ENCODE measurements at places on chromosomes 3 and 15. TPM values are rescaled to one million over a fixed set of nuclear protein-coding genes. Genes with fewer than 3 reads are reported as not detected.

TRPM1 gene
- total RNA-seq, result not detected

PLCB2 gene
- under 0.01 TPM for total RNA-seq

TNFSF10 gene
- 4.3 TPM for total RNA-seq

TOP2B gene
- total RNA-seq, result 71.2 TPM

EFHB gene
- total RNA-seq, result 1.0 TPM

MYZAP gene
- total RNA-seq, result not detected

- DNase-seq, result no peak
These were observed 325.0 kb downstream of the FOXP1 start for GRCh38 chr3:71258526-71258925.

DNA sequence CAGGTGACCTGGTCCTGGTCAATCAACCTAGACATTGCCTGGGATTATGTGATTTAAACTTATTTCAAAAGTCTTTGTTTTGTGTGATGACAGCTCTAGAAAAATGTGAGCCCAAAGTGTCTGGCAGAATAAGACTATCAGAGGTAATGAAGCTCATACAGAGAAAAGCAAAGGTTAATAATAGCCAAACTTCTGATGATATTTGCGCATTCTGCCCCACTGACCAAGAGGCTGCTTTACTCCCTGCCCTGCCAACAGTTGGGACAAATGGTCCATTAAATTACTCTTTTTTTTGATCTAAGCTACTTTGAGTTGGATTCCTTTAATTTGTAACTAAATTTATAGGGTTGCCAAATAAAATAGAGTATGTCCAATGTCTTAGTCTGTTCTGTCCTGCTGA is 911.2 kb downstream of the MCTP2 start:
- no peak for DNase-seq

DNA sequence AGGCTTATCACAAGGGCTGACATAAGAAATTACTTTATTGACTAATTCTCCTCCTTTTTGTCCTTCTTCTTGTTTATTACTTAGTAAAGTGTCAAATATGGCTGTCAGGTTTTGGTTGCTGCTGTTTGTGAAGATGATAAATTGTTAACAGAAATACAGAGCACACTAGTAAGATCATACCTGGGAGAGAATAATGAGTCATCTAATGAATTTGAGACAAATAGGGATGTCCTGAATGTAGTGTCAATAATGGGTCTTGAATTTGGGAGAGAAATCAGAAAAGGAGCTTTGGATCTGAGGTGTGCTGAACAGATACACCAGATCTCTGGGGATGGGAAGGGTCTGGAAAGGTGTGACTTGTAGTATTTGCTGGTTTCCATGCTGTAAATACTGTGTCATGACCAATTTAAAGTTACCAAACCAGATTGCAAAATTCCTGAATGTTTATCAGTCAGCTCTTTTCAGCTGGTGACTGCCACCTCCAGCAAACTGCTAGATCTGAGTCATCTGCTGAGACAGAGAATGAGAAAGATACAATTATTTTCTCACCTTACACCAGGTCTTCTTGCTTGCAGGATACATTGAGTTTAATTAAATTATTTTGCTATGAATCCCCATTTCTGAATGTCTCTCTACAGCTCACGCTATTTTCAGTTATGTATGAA is 76.7 kb upstream of the SATB1 start:
- no peak for DNase-seq

GRCh38 chr15:89367485-89368451 is 33.1 kb upstream of the POLG start:
- DNase-seq, result no peak

DNA sequence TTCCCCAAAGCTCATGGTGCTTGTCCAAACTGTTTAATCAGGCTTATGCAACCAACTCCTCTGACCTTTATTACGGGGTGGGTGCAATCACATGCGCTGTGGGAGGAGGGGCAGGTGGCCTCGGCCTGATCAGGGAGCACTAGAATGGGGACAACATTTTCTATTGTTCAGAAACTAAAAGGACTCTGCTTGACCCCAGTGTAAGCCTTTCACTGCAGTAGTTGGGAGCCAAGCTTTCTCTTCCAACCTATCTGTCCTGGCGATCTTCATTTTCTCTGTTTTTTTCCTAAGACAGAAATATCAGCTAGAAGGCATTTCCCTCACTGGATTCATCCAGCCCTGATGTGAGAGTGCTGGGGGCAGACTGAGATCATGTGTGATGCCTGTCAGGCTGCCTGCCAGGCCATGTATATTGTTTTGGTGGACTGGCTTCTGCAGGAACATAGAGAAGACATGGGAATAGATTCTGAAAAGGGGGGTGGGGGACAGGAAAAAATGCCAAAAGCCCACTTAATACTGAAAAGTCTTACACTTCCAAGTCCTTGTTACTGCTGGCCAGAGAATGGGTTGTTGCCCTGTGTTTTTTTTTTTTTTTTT is 627.0 kb upstream of the TBL1XR1 start:
- DNase-seq, result peak; percentile 69

- DNase-seq, result no peak
These were observed 119.8 kb upstream of the TLE3 start for GRCh38 chr15:70217226-70218160.

- DNase-seq, result no peak
These were observed 201.6 kb upstream of the TMC3 start for GRCh38 chr15:81575436-81576123.

DNA sequence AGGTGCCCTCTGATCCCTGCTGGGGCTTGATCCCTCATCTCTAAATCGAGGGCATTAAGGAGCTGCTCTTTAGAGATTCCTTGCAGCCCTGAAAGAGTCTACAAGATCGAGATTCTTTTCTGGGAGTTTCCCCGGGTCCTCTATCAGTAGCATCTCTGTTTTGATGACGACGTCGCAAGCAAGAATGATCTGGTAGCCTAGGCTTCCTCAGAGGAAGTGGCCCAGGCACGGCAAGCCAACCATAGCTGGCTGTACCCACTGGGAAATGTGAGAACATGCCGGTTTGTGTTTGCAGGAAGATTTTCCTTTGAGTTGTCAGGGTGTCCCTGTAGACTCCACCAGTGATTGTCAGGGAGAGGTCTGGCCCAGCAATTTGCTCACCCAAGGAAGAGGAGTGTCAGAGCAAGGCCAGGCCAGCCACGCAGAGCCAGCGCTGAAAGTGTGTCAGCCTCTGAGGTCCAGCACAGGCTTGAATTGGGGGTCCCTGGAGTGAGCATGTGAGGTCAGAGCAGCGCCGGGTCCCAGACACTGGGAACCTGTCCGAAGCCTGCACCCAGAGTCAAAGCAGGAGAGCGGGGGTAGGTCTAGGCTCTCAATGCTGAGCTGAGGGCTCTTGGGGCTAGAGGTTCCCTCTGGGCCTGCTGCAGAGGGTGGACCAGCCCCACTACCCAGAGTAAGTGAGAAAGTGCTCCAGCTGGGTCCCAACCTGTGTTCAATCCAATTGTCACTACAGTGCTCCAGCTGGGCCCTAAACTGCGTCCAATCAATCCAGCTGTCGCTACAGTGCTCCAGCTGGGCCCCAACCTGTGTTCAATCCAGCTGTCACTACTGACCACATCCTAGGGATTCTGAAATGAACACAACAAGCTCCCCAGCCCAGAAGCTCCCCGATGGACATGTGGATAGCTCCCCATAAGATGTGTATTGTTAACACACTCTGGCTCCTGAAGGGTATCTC is 95.7 kb downstream of the CHDH start:
- no peak for DNase-seq

DNA sequence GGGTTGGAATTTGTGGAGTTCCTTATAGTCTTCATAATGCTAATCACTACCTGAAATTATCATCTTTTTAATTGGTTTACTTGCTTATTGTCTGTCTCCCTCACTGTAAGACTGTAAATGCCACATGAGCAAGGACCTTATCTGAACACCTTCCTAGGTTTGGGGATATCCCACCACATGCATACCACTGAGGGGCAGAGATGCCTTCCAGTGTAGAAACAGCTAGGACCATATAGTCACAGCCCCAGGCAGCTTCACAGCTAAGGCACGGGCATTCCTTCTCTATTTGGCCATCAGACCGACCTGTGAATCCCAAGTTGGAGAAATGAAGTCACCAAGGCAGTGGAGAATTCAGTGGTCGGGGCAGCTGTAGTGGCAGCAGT is 28.6 kb downstream of the PAQR9 start:
- no peak for DNase-seq

DNA sequence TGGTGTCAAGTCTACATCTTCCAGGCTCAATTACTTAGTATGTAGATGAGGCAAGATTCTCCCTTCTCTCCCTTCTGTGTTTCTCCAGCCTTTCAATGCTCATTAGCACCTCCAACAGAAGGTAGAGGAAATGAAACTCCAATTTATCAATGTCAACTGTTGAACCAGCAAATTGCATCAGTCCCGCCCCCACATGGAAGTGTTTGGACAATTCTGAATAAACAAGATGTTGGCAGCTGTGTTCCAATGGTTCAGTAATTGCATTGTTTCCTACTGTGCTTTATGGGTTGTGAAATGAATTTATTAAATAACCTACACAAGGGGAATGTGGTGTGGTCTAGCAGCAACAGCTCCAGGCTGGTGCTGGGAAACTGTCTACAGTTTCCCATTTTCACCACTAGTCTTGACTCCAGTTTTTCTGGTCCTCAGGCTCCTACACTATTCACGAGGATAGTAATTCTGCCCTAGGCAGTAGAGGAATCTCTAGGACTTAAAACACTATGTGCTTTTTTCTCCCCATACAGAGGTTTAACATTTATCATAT is 91.9 kb downstream of the MB21D2 start:
- DNase-seq, result peak; percentile 65

DNA sequence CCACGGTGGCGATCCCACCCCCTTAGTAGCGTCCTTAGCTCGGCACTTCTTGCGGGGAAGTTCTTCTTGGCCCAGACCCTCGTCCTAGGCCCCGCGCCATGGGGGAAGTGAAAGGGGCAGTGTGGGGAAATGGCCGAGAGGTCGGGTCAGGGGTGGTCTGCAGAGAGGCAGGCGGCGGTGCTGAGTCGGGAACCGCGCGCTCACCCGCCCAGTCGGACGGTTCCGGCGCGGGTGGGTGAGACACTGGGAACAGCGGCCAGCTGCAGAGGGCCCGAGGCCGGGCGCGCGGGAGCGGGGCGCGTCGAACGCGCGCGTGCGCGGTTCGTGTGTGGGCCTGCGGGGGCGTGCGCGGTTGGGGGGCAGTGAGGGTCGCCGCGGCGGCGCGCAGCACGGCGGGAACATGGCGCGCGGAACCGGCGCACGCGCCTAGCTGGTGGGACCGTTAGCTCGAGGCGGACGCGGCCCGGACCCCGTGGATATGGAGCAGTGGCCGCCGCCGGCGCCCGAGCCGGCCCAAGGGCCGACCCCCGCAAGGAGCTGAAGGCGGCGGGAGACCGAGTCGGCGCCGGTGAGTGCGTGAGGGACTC is 246.9 kb downstream of the GOLGA6L6 start:
- DNase-seq, result no peak

DNA sequence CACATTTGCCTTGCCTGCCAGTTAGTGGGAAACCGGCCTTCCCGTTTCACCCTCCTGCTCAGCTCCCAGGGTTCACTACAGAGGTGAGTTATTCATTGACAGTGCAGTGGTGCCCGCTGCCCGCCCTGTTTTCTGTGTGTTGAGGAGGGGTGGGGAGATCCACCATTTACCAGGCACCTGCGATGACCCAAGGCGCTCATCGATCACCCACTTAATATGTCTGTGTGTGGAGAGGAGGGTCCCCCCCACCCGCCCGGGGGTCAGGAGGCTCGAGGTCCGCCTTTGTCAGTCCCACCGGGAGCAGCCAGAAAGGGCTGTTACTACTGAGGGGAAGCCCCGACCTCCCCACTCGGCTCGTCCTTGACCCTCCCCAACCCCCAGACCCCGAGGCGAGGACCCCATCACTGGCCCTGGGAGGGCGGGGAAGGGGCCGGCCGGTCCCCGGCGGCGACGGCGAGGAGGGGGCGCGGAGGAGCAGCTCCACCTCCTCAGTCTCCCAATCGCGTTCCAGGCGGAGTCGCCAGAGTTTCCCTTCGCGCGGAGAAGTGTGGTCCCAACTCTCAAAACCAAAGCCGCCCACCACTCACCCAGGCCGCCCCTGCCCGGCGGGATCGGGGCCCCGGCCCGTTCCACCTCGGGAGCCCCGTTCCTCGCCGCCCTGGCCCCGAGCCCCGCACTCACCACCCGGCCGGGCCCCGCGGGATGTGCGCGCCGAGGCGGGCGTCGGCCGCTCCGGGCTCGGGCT is 1.1 kb downstream of the PLXNB1 start:
- DNase-seq, result peak; percentile 40

Data from fibroblast of lung (primary cell).